HEK293T (cell line): ENCODE measurements at places on chromosomes 7 and 10.

- DNase-seq: no peak
Measured at GRCh38 chr10:36578306-36578705, 547.1 kb upstream of the ANKRD30A start.

GRCh38 chr10:15091418-15091817, 2.8 kb upstream of the ACBD7 start:
- no peak for DNase-seq

- DNase-seq: no peak
Measured at GRCh38 chr10:74900297-74900696, 73.9 kb downstream of the KAT6B start.

GRCh38 chr10:58281092-58281752, 12.3 kb downstream of the CISD1 start:
- no peak for DNase-seq

GRCh38 chr7:76369018-76369417, 10.2 kb upstream of the YWHAG start:
- DNase-seq: no peak
